ENCODE measurements at places on chromosomes 5 and 9.

- DNase-seq: no peak
Observed at GRCh38 chr9:7341571-7341970, 458.0 kb downstream of the DMAC1 start.

- no peak for DNase-seq
Observed at GRCh38 chr5:162995568-162995967, 441.8 kb upstream of the CCNG1 start.

- DNase-seq: no peak
Observed at GRCh38 chr9:1051584-1052275, 1.6 kb downstream of the DMRT2 start.

- DNase-seq: peak; percentile 85
Observed at GRCh38 chr9:94945197-94946144, 219.0 kb downstream of the AOPEP start.

GRCh38 chr9:121725008-121725775 is 73.8 kb downstream of the DAB2IP start:
- no peak for DNase-seq

DNA sequence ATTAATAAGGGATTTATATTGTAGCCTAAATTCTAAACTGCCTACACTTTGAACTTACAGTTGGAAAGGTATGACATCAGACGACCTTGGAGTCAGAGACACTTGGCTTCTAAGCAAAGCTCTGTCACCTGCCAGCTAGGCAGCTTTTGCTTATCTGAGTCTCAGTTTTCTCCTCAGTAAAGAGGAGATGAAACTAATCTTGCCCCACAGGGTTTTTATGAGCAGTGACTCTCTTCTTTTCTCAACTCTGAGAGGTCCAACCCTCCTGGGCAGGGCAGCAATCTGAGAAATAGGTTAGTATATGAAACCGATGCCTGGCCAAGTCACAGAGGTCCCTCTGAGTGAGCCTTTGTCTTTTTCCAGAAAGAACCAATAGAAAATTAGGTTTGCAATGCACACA is 53.9 kb downstream of the WDR36 start:
- no peak for DNase-seq

GRCh38 chr9:116060631-116061030 is 93.0 kb upstream of the PAPPA start:
- DNase-seq: no peak

- no peak for DNase-seq
Observed at GRCh38 chr5:42720251-42720650, 36.4 kb upstream of the CCDC152 start.

DNA sequence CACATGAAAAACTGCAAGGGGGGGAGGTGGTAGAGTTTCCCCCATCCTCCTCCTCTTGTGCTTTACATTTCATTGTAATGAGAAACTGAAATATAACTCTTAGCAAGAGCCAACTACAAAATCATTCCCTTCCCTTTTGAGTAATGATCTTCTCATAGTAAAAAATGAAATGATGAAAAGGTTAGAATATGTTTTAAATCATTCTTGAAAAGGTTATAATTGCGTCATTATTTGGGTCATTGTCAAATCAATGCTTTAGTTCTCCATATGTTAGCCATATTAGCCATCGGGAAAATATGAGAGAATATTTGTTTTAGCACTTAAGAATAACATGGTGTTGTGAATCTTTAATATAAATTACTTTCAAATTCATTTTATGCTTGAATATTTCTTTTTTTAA is 1185.0 kb upstream of the CDH18 start:
- no peak for DNase-seq

- no peak for DNase-seq
Observed at GRCh38 chr5:122400341-122400740, 88.3 kb downstream of the SNCAIP start.

DNA sequence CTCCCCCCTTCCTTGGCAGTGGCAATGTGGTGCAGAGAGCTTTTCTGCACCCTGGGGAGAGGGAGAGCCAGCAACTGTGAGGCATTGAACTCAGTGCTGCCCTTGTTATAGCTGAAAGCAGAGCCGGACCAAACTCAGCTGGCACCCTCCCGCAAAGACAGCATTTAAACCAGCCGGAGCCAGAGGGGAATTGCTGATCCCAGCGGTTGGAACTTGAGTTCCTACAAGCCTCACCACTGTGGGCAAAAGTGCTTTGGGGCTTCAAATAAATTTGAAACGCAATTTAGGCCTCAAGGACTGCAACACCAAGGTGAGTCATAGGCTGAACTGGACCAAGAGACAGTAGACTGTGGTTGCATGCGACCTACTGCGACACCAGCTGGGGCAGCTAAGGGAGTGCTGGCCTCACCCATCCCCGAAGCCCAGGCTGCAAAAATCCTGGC is 207.6 kb upstream of the CDKN2B start:
- DNase-seq: no peak

DNA sequence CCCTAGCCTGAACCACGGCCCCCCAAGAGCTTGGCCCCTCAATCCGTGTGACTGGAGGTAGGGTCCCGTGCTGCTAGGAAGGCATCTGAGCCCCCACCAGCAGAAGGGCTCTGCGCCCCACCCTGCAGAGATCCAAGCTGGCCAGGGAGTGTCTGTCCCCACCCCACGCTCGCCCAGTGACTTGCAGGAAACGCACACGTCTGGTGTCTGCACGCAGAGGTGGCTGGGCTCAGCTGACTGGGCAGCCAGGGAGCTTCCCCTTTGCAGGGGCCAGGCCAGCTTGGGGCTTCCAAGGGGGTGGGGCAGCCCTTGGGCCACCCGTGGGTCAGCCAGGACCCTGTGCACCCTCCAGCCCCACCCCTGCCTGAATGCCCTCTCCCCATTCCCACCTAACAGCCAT is 24.3 kb downstream of the NOTCH1 start:
- no peak for DNase-seq

DNA sequence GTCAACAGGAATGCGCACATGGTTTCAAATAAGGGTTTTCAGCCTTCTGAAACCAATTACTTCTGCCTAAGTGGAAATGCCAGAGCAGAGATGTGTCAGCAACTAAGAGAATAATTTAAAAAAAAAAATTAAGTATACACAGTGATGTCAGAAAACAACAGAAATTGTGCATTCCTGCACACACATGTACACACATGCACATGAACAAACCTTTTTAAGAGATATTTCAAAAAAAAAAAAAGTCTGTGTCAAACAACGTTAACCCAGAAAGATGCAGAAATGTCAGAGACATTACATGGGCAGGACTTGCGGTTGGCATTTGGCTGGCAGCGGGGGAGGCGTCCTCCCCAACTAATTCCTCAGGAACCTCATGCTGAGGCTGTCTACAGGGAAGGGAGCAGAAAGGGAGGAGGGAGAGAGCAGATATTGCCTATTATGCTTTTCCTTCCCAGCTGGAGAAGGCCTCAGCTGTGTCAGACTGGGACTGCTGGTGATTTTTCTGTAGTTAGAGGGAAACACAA is 536.9 kb upstream of the WWC1 start:
- DNase-seq: peak; percentile 56

- no peak for DNase-seq
Observed at GRCh38 chr9:87686520-87687090, 39.3 kb upstream of the CTSL start.

GRCh38 chr5:169018925-169019324 is 282.0 kb downstream of the SLIT3 start:
- DNase-seq: no peak

DNA sequence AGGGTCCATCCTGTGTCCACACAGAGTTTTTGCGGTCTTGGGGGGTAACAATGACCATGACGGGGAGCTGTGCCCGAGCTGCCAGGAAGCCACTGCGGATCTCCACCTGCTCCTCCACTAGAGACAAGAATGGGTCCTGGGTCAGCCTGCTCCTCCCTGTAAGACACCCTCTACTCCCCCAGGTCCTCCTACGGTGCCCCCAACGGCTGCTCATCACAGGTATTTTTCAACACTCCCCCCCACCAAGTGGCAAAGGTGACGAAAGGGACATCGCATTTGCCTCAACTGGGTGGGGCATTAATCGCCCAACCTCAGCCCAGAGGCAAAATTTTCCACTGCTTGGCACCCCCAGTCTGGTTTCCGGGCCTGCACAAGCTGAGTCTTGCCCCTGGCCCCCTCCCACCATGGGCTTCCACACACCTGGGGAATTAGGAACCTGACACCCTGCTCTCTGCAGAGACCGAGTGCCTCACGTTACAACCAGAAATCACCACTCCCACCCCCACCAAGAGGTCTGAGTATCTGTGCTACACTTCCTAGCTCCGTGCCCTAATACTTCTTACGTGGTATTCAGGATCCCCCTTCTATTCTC is 9.6 kb downstream of the NOL6 start:
- no peak for DNase-seq

GRCh38 chr5:66633754-66634153 is 37.6 kb downstream of the MAST4 start:
- DNase-seq: no peak

GRCh38 chr5:59206132-59206581 is 623.3 kb downstream of the RAB3C start:
- no peak for DNase-seq

DNA sequence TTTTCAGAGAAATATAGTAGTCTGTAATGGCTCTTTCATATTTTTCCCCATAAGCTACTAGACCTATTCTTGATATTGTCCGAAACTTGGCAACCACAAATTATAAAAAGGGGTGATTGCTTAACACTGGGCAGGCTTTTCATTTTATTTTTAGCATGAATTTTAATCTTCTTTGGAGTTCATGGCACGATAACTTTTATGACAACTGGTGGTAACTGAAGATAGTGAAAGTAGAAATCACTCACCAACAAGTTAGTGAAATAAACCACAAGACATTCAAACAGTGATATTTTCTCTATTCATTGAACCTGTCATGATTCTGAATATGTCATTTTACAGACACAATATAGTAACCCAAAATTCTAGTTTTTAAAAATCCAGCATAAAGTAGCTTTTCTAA is 213.9 kb downstream of the PRDM9 start:
- DNase-seq: no peak

- no peak for DNase-seq
Observed at GRCh38 chr5:71522151-71522550, 65.0 kb upstream of the MCCC2 start.

GRCh38 chr5:75200776-75201175 is 35.9 kb downstream of the ANKRD31 start:
- DNase-seq: no peak

DNA sequence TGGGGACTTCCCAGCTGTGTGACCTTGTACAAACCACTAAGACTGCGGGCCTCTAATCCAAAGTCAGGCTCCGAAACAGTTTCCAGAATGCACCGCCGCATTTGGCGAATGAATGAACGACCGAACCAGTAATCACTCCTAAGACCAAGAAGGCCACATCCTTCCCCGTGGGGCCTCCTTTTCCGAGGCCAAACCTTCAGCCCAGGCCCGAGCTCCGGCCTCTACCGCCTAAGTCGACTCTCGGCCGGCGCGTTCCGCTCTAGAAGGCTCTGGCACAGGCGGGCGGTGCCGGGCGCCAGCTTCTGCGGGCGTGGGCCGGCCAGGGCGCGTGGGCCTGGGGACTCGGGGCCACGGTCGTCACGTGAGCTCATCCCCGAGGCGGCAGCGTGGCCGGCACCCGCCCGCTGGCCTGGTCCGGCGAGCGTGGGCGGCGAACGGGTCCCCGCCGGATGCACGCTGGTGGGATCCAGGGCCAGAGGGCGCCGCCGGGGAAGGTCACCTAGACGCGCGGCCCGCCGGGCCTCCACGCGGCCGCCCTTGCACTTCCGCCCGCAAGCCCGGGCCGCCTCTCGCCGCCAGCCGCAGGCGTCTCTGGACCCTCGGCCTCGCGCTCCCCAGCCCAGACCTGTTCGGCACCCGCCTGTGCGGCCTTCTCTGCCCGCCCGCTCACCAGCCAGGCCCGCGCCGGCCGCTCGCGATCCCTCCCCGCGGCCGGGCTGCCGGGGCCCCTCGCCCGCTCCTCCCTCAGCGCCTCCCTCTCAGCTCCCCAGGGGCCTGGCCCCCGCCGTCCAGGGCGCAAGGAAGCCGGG is 754 bp downstream of the VDAC1 start:
- DNase-seq: no peak

GRCh38 chr5:135174315-135175096 is 140.5 kb upstream of the PITX1 start:
- no peak for DNase-seq

- no peak for DNase-seq
Observed at GRCh38 chr5:133319905-133320520, 268.2 kb downstream of the HSPA4 start.

DNA sequence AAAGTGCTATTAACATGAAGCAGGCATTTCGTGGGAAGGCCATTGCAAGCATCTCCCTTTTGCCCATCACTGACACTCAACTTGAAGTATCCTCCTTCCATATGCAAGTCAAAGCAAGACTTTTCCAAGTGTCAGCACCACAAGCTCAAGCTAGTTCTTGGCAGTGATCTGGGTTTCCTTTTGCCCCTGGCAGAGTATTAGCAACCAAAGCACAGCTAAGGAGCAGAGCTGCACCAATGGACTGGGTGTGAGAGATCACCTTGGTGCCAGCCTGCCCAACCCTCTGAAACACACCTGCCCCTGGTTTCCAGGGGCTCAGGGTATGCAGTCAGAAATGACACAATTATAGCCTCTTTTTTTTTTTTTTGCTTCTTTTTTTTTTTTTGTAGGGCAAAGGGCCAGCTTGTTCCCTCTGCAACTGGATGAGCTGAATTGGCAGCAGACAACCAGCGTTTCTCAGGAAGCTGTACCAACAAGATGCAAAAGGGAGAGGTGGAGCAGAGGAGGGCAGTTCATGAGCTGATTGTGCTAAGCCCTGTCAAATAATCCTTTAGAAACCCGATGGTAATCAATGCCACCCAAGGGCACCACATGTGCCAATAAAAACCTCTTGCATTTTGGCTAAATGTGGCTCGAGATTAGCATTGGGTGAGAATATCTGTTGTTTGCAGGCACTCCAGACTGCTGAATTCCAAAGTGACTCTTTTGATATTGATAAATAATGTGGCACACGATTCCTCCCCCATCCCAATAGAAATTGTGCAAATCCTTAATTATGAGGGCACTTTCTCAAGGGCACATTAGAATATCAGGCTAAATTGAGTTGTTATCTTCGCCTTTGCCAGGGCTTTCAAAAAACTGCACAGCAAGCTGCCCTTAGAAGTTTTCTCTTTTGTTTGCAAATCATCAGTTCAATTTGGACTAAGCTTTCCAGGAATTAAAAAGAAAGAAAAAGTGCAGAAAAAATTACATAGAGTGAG is 192.4 kb downstream of the GAS1 start:
- no peak for DNase-seq

GRCh38 chr5:142697356-142698255 is 11.7 kb upstream of the FGF1 start:
- DNase-seq: no peak

DNA sequence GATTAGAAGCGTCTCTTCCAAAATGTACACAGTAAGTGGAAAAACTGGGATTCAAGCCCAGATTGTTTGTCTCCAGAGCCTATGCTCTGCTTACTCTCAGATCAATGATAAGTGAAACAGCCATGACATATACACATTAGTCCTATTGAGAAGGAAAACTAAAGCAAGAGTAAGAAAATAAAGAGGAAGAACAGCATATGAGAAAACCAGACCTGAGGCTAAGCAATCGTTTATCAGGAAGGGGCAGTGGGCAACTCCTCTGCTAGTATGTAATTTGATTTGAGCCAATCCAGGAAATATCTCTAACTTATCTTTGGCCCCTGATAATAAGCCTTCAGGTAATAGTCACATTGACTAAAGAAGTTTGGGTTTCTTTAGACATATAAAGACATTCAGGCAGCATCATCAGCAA is 789.9 kb upstream of the C9orf72 start:
- no peak for DNase-seq

- no peak for DNase-seq
Observed at GRCh38 chr5:175343308-175343707, 100.7 kb downstream of the DRD1 start.

Data from H54 (cell line).